ENCODE measurements at places on chromosomes 5 and 9.

DNA sequence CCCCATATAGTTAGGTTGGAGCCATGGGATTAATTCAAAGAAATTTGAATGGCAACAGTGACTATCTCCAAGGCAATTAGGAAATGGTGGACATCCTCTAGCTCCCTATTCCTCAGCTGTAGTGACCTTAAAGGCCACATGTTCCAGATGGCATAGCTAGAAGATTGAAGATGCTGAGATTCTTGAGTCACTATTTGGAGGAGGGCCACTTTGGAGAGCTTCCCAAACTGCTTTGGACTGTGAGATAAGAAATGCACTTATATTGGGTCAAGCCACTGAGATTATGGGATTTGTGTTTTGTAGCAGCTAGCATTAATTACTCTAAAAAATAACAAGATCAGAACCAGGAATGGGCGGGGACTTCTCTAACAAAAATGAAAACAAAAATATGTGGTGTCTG, 636.2 kb upstream of the CCNG1 start:
- no peak for DNase-seq

- DNase-seq: no peak
Measured at GRCh38 chr9:100674419-100675122, 96.7 kb downstream of the CAVIN4 start.

DNA sequence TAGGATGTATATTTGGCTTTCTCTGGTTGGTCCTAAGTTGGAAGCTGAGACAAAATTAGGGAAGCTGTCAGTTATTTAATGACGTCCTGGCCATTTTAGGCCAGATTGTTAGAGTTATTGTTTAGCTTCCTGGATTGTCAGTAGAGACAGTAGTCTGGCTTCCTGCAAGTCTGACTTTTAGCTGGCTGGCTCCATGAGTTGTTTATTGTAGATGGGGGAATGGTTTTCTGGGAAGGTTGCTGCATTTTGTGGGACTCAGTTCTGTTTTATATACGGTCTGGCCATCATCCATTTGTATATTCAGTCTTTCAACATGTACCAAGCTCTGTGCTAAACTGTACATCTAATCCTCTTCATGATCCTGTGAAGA, 68.3 kb downstream of the SGCD start:
- no peak for DNase-seq

DNA sequence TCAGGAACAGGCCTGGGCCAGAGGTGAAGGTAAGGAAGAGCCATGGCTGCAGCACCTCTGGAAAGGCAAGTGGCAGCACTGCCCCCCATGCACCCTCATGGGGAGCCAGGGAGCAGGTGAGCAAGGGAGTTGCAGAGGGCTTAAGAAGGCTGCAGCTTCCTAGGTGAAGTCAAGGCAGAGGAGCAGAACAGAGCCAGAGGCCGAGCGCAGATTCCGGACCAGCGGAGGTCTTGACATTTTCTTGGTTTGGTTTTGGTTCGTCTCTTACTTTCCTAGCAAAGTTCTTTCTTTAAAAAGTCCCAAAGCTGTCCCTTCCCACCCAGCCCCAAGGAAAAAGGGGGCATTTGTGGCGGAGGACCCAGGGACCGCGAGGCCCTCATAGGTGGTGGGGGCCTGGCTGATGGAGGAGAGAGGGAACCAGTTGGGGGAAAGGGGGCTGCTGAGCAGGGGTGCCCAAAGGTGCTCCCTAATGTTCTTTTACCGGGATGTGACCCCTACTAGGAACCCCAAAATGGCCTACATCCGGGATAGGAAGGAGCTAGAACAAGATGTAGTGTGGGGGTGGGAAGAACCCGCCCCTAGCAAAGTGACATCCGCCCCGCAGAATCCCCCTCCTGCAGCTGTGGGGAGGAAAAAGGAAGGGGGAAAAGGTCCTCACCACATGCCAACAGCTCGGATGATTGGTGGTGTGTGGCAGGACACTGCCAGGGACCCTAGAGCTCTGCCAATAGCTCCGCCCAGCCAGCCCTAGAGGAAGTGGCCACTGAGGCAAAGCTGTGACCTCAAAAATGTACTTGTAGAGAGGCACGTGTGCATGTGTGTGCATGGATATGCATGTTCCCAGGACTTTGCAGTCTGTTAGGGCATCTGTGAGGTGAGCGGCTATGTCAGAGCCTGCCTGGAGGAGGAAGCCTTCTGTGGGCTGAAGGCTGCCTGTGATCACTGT, 914 bp upstream of the CD72 start:
- peak; percentile 13 for DNase-seq

DNA sequence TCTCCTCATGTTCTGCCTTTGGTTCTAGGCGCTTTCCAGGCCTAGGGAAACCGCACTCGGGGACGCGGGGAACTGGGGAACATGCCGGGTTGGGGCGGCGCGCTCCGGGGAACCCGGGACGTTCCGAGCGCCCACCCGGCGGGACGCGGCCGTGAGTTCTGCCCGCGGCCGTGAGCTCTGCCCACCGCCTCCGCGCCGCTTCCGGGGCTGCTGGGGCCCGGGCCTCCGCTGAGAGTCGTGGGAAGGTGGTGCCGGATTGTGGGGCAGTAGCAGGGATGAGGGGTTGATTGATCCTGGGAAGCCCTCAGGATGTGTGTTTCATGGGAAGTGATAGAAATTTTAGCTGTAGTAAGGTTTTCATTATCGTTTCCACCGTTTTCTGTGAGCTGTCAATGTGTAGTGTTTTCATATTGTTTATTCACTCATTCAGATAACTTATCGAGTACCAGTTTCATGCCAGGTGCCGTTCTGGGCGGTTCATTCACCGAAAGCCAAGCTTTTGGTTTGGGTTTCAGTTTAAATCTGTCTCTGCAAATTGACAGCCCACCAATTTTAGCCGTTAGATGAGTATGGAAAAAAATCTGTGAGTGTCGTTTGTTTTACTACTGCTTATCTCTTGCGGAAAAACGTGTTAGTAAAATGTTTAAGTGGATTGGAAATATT, 657 bp downstream of the MTRR start:
- DNase-seq: no peak

DNA sequence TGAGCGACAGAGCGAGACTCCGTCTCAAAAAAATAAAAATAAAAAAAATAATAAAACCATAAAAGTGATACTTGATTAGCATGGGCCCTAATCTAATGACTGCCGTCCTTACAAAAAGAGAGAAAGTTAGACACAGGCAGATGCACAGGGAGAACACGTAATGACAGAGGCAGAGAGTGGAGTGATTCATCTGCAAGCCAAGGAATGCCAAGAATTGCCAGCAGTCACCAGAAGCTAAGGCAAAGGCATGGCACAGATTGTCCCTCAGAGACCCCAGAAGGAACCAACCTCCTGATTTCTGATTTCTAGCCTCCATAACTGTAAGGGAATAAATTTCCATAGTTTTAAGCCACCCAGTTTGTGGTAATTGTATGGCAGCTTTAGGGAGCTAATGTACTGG, 79.6 kb upstream of the FREM1 start:
- DNase-seq: no peak

DNA sequence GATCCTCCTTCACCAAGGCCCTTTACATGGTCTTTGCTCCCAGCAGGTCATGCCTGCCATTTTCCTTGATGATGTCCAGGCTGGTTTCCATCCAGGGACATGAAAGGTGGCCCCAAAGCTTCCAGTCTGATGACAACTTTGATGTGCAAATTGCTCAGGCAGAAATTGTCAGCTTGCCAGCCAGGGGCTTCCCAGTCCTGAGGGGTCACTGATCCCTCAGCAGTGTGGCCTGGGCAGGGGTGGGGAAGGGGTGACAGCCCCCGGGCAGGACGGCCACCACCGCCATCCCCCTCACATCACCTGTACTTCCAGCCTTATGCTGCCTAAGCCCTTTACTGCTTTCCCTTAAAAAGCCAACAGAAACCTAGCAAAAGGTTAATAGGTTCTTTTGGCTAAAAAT, 96.3 kb downstream of the ANKRD33B start:
- no peak for DNase-seq

DNA sequence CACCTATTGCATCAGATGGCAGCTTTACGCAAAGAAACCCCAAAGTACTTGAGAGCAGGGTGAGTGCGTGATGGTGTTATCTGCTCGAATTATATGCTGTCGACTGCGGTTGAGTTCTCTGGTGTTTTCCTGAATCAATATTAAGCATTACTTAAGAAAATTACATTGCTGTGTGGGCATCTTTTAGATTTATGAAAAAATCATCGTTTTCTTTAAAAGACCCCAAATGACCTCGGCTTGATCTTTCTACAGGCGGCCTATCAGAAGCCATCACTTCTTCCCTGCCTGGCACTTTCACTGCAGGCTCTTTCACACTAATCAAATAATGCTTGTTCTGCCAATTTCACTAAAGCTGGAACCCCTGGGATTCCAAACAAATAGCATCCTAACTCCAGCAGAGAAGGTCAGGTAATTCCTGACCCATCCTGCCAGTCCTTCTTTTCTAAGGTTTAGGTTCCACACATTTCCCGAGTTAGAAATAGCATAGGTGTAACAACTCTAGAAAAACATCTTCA, 1.7 kb downstream of the UBE2QL1 start:
- DNase-seq: no peak

DNA sequence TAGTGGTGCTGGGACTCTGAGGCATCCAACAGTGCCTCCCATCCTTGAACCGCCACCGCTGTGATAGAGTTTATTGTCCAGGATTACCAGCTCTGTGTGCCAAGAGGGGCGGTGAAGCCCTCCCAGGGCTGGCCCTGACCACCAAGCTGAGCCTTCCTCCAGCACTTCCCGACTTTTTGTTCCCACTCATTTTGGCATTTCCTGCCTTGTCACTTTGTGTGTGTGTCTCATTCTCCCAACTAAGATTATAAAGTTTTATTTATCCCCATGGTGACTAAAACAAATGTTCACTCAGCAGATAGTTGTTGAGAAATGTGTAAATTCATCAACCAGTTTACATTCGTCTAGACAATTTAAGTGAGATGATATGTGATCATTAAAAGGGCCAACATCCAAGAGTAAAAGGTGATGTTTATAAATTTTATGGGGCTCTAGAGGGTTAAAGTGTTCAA, 2.5 kb downstream of the F2R start:
- no peak for DNase-seq

DNA sequence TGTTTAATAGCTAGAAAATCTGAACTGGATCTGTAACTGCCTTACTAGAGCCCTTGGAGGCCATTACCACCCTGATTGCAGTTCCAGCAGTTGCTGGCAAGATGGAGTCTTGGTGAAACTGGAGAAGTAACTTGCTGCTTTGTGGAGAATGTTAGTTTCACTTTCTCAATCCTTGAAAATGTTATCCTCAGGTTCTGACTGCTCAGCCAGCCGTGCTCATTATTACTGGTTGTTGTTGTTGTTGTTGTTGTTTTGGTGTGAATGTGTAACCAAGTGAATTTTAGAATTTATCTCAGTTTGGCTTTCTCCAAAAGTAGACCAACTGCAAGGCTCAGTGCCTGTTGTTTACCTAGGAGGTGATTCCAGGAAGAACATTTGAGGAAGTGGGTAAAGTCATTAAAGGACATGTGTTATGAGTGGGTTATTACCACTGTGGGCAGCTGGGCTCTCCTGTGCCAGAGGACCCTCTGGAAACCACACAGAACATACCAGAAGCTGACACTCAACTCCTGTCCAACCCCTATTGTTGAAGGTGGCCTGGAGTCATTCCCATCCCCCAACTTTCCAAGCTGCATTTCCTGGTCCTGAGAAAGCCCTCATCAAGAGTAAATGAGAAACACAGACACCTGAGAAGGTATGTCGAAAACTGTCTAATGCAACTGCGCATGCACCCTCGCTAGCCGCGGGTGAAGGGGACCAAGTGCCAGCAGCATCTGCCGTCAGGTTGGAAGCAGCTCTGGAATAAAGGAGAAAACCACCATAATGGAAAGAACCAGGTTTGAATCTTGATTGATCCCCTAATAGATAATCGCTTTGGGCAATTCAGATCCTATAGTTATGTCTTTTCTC, 111.6 kb downstream of the CMYA5 start:
- DNase-seq: peak; percentile 32

DNA sequence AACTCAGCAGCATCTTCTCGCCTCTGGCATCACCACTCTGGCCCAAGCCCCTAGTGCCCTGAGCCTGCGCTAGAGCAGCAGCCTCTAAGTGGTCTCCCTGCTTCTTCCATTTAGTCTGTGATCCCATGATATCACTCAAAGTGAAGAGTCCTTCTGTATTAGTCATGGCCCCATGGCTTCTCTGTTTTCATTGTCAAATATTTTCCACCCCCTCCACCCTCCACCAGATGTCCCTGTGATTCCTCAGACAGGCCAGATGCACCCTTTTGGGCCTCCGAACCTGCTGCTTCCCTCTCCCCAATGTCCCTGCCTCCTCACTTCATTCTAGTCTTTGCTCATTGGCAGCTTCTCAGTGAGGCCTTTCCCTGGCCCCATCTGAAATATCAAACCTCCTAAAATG, 299.2 kb downstream of the SPOCK1 start:
- DNase-seq: peak; percentile 7

DNA sequence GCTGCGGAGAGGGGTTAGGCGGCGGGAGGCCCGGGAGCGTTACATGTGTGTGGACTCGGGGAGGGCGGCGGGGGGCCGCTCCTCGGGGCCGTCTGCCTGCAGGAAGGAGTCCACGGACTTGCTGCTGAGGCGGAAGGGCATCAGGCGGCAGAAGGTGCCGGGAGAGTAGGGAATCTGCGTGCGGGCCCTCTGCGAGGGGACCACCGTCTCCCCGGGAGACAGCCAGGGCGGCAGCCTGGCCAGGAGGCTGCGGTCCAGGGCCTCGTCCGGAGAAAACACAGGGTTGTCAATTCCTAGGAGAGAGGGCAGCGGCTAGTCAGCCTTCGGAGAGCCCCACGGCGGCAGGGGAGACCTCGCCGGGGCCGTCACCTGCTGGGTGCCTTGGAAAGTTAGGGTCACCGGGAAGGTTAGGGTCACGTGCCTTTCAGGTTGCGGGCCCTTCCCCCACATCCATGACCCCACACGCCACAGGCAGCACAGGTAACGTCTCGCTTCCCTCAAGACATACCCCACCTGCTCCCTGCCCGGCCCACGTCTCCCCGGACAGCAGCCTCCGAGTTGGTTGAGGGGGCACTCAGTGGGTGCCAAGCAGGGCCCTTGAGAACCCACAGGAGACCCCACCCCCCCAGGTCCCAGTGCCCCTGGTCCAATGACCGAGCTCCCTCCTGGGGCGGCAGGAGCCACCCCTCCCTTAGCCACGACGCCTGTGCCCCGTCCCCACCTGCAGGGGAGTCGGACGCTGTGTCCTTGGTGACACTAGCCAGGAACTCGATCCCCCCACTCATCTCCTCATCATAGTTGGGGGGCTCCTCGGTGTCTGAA, 32.1 kb downstream of the EXOC3 start:
- DNase-seq: no peak

DNA sequence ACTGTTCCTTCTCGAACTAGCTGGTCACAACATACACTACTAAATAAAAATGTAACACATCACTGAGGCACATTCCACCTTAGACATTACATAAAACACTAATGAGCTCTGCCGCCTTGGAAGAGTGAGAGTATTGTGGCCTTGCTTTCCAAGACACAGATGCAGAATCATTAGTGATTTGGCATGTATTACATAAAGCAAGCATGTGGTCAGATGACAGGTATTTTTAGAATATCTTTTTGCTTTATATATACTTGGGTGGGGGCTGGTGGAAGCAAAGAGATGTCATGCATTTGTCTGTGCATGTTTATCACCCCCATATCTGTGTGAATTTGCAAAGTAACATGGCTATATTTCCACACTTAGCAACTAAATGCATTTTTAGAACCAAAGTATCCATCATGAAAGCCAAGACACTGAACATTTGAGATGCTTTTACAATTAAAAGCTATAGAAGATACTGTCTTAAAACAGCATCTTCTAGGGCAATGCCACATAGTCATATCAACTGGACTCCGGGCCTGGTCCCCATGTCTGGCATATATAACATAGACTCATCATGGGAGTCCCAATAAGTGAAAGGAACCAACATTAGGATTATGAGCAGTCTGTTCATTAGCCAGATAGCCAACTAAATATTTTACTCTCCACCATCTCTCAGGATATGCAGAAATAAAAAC, 213.5 kb downstream of the MEF2C start:
- DNase-seq: no peak

- peak; percentile 73 for DNase-seq
Measured at GRCh38 chr5:39580702-39581453, 156.1 kb upstream of the DAB2 start.

Measured in choroid plexus epithelial cell (primary cell).